Endodermal cell (in vitro differentiated cells): ENCODE measurements at places on chromosomes 5 and 9.

DNA sequence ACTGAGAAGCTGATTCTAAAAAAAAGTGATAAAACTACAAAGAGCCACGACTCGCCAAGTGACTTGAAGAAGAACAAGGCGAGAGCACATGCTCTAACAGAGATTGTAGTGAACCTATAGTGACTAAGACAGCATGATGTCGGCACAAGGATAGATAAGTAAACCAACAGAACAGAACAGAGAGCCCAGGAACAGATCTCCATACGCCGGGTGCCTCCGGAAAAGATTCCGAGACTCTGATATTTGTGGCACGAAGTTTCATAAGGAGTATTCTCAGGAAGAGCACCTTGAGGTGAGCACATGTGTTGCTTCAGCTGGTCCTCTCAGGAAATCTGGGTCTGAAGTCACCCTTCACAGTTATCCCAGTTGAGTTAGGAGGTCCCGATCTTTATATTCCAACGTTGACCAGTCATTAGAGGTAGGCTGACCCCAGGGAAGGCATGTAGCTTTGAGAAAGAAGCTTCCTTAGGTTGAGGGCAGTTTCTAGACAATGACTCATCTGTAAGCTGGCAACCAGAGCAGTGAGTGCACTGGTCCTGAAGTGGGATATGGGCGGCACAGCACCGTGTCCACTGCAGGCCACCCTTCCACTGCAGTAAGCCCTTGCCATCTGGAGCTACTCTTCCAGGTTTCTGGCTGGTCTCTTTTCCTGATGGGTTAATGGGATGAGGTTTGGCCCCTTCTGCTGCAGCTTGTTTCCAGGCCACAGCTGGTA lies 13.6 kb upstream of the CLK4 start:
- H3K36me3 ChIP-seq = no peaks in the 10 kb centered on the region
- no peak for DNase-seq
- H3K4me1 ChIP-seq = no peaks in the 10 kb centered on the region
- H3K27ac ChIP-seq = no peak overlapping the region
- H3K4me3 ChIP-seq = no peak overlapping the region

DNA sequence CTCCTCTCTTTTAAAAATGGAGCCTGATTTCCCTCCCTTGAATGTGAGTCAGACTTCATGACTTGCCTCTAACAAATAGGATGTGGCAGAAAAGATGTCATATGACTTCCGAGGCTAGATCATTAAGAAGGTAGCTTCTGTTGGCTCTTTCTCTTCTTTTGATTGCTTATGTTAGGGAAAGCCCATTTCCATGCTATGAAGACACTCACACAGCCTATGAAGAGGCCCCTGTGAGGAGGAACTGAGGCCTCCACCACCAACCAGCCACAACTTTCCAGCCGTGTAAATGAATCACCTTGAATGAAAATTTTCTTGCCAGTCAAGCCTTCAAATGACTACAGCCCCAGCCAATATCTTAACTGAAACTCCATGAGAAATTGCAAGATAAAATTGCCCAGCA lies 413.4 kb downstream of the TMEM38B start:
- H3K4me1 ChIP-seq = no peaks in the 10 kb centered on the region

- no peaks in the 10 kb centered on the region for H3K36me3 ChIP-seq
- no peak for DNase-seq
- H3K4me1 ChIP-seq = no peaks in the 10 kb centered on the region
- peak within 1 kb of the TSS; percentile 68 for H3K4me3 ChIP-seq
- H3K27me3 ChIP-seq = peaks cover 43% of the 10 kb centered on the region
These were observed at the start of gene CD72 for GRCh38 chr9:35618325-35618727. TSS of gene CD72 (minus strand) at chr9:35618413. CDS start at chr9:35618303, 110 bp downstream.

DNA sequence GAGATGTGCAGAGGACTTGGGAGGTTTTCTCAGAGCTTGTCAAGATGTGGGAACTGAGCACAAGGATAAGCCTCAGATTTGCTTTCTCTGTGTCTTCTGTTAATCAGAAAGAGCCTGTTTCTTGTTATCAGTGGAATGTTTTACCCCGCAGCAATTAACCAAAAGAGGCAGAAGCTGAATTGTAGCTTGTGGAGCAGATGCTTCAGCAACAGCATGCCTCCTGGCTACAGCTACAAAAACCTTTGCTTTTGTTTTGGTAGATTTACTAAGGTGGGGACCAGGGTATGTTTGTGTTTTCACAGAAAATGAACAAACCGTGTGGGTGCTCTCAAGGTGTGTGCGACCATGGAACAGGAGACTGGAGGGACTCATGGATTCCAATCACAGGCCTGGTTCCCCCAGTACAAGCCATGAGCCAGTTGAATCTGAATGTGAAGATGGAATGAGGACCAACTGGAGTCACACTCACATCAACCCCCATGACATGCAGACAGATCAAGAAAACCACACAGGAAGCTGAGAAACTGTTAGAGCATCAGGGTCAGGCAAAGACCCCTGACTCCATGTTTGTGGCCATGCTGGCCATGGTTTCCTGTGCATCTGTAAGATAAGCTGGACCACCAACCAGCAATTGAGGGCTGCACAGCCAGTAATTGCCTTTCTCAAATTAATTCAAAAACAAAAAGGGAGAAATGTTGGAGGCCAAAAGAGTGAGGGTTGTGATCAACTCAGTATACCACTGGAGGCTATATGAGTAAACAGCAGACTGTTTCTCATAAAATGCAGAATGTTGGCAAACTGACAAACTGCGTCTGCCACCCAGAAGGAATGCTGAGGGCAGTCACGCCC lies 6.9 kb downstream of the UGT3A2 start:
- no peaks in the 10 kb centered on the region for H3K36me3 ChIP-seq
- peaks cover 4% of the 10 kb centered on the region for H3K4me1 ChIP-seq
- H3K27me3 ChIP-seq = peaks cover 1% of the 10 kb centered on the region

GRCh38 chr9:85430659-85431338 lies 311.0 kb downstream of the AGTPBP1 start:
- DNase-seq = no peak
- no peaks in the 10 kb centered on the region for H3K27me3 ChIP-seq
- H3K27ac ChIP-seq = no peak overlapping the region

- no peaks in the 10 kb centered on the region for H3K4me1 ChIP-seq
- H3K27me3 ChIP-seq = no peaks in the 10 kb centered on the region
- H3K36me3 ChIP-seq = no peaks in the 10 kb centered on the region
- H3K27ac ChIP-seq = no peak overlapping the region
These were observed 72.4 kb upstream of the FBXW11 start for GRCh38 chr5:172078726-172079345.

DNA sequence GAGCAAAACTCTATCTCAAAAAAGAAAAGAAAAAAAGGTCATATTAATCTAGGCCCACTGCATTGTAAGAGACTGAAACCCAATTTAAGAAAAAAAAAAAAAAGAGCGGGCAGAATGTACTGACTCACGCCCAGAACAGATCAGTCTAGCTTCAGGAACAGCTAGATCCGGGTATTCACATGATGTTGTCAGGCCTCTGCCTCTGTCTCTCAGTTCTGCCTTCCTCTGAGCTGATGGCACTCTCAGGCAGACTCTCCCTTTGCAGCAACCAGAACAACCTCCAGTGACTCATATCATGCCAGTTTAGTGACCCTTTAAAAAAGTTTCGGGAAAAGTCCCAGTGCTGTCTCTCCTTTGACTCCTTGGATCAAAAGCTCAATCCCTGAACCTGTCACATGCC lies 53.0 kb downstream of the NEURL1B start:
- peaks cover 7% of the 10 kb centered on the region for H3K4me1 ChIP-seq
- no peak overlapping the region for H3K4me3 ChIP-seq
- no peak for DNase-seq
- H3K36me3 ChIP-seq = no peaks in the 10 kb centered on the region
- H3K27me3 ChIP-seq = peaks cover 6% of the 10 kb centered on the region

DNA sequence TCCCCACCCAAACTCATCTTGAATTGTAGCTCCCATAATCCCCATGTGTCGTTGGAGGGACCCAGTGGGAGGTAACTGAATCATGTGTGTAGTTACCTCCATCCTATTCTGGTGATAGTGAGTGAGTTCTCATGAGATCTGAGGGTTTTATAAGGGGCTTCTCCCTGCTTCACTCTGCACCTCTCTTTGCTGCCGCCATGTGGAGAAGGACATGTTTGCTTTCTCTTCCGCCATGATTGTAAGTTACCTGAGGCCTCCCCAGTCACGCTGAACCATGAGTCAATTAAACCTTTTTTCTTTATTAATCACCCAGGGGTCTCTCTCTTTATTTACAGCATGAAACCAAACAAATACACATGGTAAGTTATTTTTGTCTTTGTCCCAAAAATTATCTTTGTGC lies 726.1 kb downstream of the CDH18 start:
- H3K36me3 ChIP-seq = no peaks in the 10 kb centered on the region
- H3K4me1 ChIP-seq = no peaks in the 10 kb centered on the region
- no peak overlapping the region for H3K4me3 ChIP-seq
- DNase-seq = peak; percentile 63
- no peak overlapping the region for H3K27ac ChIP-seq

DNA sequence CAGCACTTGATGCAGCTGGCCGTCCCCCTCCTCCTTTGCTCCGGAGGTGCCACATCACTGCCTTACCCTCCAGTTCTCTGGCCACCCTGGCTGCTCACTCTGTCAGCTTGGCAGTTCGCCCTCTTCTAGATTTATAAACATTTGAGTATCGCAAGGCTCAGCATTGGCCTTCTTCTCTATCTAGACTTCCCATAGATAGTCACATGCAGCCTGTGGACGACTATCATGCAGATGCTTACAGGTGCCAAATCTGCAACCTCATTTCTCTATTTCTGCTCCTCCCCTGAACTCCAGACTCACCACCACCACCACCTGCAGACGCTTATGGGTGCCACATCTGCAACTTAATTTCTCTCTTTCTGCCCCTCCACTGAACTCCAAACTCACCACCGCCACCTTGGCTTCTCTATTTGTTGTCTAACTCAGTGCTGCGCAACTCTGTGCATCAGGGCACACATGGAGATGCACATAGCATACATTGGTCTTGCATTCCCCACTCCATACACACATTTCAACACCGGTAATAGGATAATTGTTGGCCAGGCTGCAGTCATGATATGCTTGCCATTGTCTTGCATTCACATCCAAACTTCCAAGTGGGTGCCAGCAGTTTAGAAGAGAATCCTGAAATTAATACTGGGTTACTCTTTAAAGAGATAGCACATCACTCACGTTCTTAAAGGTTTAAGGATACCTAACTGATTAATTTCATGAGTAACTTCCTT lies 1.9 kb upstream of the DAP start:
- no peak overlapping the region for H3K27ac ChIP-seq
- no peak overlapping the region for H3K4me3 ChIP-seq
- DNase-seq = no peak
- no peaks in the 10 kb centered on the region for H3K27me3 ChIP-seq

GRCh38 chr5:119742311-119742710 lies 113.0 kb downstream of the FAM170A start:
- no peak for DNase-seq
- H3K4me1 ChIP-seq = no peaks in the 10 kb centered on the region

- no peak overlapping the region for H3K4me3 ChIP-seq
- DNase-seq = peak; percentile 72
- H3K27me3 ChIP-seq = no peaks in the 10 kb centered on the region
- H3K27ac ChIP-seq = no peak overlapping the region
These were observed 7.5 kb upstream of the ANKRD33B start for GRCh38 chr5:10556289-10556807.

GRCh38 chr5:31531543-31531887 lies 378 bp downstream of the DROSHA start:
- DNase-seq = no peak
- H3K4me1 ChIP-seq = peaks cover 7% of the 10 kb centered on the region

DNA sequence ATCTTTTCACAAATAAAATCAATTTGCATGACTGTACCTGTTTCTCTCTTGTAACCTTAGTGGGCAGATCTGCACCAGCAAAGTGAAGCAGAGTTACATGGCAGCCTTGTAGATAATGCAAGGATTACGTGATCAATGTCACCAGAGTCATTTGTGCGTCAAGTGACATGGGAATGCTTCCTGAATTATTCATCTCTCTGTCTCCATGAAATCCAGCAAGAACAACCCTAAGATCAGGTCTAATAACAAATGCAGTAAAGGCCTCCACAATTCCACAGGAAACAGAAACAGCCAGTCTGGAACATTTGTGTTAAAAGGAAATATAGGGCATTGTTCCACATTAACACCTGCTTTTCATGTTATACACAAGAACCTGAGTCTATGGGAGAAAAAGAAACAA lies 7.8 kb downstream of the GZMA start:
- no peak for DNase-seq
- H3K4me1 ChIP-seq = no peaks in the 10 kb centered on the region
- H3K27ac ChIP-seq = no peak overlapping the region
- H3K4me3 ChIP-seq = no peak overlapping the region

GRCh38 chr9:77848404-77848803 lies 183.2 kb downstream of the GNAQ start:
- DNase-seq = no peak
- peaks cover 16% of the 10 kb centered on the region for H3K4me1 ChIP-seq
- H3K4me3 ChIP-seq = no peak overlapping the region
- no peak overlapping the region for H3K27ac ChIP-seq

DNA sequence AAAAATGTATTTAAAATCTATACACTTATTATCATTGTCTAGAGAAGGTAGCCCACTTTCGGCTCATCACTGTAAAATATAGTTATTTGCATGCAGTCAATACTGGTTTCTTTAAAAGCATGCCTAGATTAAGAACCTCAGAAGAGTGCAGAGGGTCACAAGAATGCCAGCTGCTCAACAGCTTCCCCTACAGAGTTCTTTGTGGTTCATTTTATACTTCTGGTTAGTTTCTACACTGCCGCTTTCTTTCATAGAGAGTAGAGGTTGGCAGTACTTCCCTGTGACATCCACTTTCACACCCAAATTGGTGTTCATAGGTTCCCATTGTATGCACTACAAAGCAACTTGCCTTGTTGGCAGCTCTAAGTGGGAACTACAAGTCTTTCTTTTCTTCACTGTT lies 137.3 kb downstream of the KIAA0825 start:
- no peaks in the 10 kb centered on the region for H3K4me1 ChIP-seq
- no peak overlapping the region for H3K27ac ChIP-seq
- H3K36me3 ChIP-seq = no peaks in the 10 kb centered on the region
- no peak for DNase-seq
- no peaks in the 10 kb centered on the region for H3K27me3 ChIP-seq
- no peak overlapping the region for H3K4me3 ChIP-seq

DNA sequence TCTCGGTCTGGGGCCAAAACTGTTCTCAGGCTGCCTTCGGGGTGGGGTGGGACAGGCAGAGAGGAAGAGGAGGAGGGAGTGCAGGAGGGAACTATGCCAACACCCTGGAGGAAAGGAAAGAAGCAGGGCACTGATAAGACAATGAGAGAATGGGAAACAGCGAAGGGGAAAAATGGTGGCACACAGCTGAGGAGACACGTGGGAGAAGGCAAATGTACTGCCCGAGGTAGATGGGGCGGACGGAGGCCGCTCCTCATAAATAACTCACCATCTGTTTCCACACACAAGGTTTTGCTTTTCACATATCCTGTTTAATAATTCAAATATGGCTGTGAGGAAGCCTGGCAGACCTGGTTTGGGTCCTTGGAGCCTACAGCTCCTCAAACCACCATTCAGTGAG lies 148.2 kb upstream of the LRRTM2 start:
- peaks cover 3% of the 10 kb centered on the region for H3K4me1 ChIP-seq
- no peaks in the 10 kb centered on the region for H3K36me3 ChIP-seq
- no peak overlapping the region for H3K27ac ChIP-seq
- H3K27me3 ChIP-seq = no peaks in the 10 kb centered on the region

GRCh38 chr5:150575745-150576448 lies 64.6 kb upstream of the SYNPO start:
- no peaks in the 10 kb centered on the region for H3K4me1 ChIP-seq
- H3K4me3 ChIP-seq = no peak overlapping the region
- no peak overlapping the region for H3K27ac ChIP-seq
- DNase-seq = peak; percentile 28

- H3K4me1 ChIP-seq = no peaks in the 10 kb centered on the region
- H3K27ac ChIP-seq = no peak overlapping the region
- H3K36me3 ChIP-seq = no peaks in the 10 kb centered on the region
These were observed 220.4 kb downstream of the ARRDC3 start for GRCh38 chr5:91162534-91163381.
